SK-N-SH treated with all-trans-retinoic acid at 6 μM for 48 hours (cell line): ENCODE measurements at places on chromosomes 3 and 15.

DNA sequence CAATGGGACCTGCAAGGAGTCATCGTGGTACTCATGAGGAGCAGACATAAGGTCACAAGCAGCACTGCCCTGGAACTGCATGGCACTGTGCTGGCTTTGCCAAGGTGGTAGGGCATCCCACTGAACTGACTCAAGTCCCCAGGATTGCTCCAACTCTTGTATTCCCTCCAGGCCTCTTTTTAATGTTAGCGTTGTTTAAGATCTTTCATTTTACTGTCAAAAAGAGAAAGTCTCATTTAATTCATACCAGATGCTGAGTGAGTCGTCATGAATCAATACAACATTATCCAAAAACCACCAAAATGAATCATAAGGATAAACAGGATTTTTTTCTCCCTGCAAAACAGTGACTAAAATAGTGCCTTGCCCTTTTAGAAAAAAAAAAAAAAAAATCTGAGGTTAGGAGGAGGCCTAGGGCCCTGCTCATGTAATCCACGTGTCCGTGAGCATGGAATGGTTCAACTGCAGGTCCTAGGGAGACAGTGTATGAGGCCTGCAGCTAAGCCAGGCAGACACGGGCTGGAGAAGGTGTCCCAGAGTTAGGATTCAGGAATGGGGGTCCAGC lies 36.7 kb upstream of the BLM start:
- ATAC-seq: peak; percentile 96

DNA sequence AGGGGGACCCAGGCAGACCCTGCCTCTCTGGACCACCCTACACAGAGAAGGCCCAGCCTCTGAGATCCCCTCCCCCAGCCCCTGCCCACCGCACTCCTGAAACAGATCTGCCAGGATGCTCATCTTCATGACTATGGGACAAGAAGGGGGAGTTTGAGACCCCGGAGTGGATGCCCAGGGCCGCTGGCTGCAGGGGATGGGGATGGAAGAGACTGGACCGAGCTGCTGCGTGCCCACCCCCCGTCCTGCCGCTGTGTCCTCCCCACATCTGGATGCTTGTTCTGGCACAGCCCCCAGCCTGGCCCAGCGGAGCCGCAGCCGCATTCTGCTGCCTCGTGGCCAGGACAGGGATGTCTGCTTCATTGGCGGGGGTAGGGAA lies 30.3 kb upstream of the SEMA3F start:
- no peak for ATAC-seq

DNA sequence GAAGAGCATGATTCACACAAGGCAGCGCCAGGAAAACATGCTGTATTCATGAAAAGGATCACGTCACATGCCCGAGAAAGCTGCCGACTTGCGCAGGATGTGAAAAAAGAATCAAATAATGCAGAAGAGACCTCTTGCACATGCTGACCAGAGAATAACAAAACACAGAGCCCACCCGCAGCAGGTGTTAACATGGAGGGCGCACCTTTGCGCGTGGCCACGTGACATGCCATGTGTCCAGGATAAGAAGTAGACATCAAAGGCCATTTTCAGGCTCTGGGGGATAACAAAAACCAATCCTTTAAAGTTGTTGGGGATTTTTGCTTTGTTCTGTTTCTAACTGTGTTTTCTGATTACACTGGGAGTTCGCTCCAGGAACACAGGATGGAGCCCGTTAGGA lies 1332.8 kb downstream of the ZPLD1 start:
- no peak for ATAC-seq

DNA sequence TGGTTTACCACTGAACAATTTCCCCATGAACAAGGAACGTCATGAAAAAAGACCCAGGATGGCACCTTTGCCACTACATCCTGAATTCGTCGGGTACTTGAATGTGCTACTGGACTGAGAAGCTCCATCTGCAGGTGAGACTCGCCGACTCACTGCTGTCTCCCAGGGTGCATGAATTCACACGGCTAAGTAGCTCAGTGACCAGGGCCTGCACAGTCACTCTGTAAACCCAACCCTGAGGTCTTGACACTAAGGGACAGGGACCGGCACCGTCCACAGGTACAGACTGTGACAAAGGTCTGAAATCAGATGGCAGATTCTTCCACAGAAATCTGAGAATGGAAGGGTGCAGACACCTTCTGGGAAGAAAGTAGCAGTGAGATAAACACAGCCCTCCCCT lies 187.4 kb downstream of the ADAMTS17 start:
- no peak for ATAC-seq

DNA sequence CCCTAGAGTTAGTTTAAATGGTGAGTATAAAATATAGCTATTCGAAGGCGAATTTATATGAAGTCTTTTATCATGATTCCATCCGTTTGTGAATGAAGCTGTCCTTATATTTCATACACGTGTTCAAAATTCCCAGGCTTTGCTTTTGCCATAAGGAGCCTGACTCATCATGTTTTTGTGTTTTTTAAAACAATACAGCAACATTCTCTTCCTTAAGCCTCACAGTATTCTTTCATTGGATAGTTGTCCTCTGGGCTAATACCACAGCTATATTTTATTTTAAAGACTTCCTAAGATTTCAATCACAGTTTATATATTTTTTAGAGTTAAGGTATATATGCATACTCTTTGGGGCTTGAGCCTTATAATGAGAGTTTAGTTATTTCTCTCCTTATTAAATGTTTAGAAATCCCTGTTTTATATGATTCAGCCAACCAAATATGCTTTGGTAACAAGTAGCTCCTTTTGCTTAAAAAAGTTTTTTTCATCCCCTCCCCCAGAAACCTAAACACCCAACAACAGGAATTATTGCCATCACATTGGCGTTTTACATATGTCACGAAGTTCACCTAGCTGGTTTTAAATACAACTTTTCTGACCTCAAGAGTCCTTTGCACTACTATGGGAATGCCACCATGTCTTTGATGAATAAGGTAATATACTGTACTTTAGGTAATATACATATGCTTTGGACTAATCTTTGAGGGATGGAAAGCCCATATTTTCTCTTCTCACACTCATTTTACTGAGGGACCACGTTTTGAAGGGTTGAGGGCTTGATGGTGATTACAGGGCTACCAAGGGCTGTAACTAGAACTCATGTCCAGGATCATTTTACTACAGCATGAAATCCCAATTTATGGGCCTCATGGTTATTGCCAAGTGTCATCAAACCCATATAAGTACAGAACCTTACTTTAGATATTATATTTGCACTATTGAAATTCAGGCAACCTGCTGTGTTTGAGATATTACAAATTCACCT lies 28.5 kb downstream of the ST3GAL6 start:
- ATAC-seq: no peak

DNA sequence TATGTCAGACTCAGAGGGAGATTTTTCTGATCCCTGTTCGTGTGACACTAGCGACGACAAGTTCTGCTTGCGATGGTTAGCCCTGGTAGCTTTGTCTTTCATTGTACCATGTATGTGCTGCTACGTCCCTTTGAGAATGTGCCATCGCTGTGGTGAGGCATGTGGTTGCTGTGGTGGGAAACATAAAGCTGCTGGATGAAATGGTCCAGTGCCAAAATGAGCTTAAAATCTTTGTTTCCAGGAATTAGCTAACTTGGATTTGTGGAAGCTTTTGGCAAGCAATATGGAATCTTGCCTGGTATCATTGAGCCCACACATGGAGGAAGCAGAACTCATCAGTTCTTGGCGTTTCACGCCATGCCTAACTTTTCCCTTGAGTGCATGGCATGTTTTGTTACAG lies 98.8 kb downstream of the SPRED1 start:
- no peak for ATAC-seq

DNA sequence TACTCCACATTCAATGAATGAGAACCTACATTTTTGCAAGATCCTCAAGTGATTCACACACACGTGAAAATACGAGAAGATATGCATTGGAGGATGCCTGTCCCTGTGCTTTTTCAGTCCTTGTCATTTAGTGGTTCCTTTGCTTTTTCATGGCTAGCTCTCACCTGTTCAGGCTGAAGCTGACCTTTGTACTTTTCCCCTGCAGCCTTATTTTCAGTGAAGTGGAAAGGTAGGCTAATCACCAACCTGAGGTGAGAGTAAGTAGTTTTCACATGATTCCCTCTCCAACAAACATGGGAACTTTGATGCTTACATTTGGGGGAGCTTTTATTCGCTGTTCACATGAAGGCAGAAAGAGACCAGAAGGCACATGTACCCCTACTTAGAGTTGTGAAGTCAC lies 8.3 kb downstream of the ITPR1 start:
- ATAC-seq: no peak

- peak; percentile 86 for ATAC-seq
Observed at GRCh38 chr3:179526989-179527391, 35.7 kb upstream of the ACTL6A start.

DNA sequence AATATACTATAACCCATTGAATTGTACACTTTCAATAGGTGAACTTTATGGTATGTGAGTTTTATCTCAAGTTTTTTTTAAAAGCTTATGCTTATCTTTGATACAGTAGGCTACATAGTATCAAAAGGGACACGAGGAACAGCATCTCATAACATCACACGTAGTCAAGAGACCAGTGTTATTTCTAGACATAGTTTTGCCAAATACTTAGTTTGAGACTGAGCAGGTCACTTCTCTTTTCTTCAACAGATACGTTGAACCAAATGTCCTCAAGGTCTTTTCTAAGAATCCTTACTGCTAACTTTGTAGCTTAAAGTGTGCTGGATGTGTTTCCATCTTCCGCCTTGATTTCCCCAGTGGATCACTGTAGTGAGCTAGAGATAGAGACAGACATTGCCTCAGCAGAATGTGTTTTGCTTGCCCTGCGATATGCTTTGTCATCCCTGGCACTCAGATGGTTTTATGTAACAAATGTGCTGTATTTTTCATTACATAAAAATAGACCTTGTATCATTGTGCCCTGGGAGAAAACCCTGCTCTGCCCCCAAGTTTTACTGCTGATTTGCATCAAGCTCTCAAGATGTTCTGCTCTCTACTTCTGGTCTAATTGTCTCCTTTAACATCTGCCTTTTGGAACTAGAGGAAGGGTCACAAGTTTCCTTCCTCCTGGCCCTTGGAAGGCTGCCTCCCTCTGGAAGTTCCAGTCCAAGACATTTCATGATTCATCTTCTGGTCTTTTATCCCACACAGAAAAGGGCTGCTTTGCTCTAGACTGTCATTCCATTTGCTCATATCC lies 426.4 kb upstream of the RGMA start:
- ATAC-seq: no peak
